SK-N-MC (cell line): ENCODE measurements at places on chromosomes 1 and 21.
A peak's percentile ranks its signal among the peaks of the same experiment; 100 is the strongest.

DNA sequence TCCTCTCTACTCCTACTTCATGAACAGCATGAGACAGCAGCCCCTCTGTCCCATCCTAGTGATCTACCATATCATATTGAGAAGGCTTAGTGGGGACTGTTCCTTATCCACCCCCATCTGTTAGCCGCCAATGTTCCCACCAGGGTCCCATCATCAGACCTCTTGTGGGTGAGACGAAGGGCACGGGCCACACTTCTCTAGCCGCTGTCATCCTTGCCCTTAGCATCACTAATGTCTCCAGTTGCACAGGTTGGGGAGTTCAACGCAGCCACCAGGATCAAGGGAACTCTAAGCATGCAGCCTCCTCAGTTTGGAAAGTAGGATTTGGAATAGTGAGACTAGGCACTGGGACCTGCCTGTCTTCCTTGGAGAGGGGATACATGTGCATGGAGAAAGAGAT is 20.1 kb downstream of the INKA2 start:
- DNase-seq = no peak

- DNase-seq = no peak
Measured at GRCh38 chr21:15390049-15390448, 325.2 kb upstream of the NRIP1 start.

DNA sequence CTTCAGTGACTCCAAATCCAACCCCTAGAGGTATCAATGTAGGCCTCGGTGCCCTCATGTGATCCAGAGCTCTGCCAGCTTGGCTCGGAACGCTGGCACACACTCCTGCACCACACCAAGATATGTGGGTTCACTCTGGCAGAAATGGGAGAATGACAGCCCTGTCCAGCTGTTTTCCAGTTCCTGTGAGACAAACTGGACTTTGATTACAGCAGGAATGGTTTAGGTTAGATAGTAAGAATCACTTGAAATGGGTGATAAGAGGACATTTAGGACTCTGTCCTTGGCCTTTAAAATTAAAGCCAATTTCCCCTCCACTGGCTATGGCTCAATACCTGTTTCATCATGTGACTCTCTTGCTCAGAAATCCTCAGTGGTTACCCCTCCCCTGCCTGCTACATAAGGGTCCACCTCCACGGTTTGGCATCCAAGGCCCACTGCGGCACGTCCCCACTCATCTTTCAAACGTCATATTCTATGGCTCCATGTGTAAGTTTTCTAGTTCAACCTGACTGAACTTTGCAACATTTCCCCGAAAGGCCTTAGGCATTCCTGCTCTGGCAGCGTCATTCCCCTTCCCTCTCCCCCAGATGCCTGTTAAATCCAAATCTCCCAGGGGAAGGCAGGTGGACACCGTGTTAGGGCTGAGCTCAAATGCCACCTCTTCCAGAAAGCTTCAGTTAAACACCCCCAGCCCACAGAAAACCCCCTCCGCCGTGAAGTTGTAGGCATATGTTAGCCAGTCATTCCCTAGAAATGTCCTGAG is 44.7 kb downstream of the PLEKHA6 start:
- no peak for DNase-seq

- no peak for DNase-seq
Measured at GRCh38 chr1:82806133-82806532, 1005.4 kb downstream of the ADGRL2 start.

- DNase-seq = no peak
Measured at GRCh38 chr1:27887215-27888021, 15.1 kb downstream of the THEMIS2 start.

- DNase-seq = no peak
Measured at GRCh38 chr1:52321061-52321460, 44.9 kb downstream of the CC2D1B start.

GRCh38 chr1:9058465-9058864 is 11.0 kb downstream of the SLC2A5 start:
- no peak for DNase-seq

GRCh38 chr1:245475126-245475525 is 320.3 kb downstream of the KIF26B start:
- DNase-seq = no peak

DNA sequence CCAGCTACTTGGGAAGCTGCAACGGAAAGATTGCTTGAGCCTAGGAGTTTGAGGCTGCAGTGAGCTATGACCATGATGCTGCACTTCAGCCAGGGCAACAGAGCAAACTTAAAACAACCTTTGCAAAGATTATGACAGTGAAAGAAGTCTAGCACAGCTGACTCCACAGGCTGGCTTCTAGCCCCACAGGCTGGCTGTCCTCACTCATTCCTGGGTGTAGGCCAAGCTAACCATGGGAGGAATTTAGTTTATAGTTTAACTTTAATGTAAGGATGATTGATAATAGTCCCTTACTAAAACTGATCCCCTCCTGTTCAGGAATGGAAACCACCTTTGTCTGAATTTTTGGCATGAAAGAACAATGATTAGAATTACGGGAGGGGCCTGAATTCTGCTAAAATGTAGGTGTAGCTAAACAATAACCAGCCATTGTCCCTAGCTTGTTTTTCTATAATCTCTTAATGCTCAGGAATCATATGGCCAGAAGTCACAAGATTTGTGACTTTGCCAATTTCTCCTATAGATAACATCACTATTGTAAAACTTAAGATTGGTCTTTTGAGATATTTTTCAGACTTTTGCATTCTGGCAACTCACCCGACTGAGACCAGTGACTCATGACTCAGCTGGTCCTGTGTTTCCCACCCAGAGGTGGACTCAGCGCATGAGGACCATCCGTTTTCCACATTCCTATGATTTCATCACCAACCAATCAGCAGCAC is 28.1 kb upstream of the SGIP1 start:
- DNase-seq = no peak

DNA sequence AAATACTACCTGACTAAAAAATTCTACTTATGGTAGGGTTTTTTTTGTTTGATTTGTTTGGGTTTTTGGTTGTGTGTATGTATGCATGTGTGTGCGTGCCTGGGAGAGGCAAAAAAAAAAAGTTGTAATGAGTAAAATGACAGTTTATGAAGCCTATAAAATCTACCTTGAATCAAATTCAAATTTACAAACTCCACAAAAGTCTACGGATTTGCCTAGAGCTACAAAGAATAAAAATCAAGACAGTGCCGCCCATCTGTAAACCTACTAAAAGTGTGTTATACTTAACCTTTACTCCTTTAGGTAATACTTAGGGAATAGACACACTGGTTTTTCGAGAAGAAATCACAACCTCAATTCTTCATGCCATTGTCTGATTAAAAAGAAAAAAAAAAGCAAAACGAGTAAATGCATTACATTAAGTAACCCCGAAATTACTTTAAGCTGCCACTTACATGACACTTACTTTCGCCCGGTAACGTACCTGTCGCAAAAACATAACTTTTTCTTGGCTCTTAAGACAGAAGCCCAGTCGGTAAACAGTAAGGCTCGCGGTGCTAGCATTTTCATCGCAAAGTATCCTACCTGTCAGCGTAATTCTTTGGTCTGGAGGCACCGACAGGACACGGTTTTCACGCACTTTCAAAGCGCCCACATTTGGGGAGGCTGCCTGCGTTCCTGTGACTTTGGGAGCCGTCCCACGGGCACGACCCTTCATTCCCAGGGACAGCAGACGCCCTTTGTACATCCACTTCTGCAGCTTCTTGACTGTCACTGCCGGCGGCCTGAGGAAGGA is 951 bp downstream of the SYDE2 start:
- no peak for DNase-seq

DNA sequence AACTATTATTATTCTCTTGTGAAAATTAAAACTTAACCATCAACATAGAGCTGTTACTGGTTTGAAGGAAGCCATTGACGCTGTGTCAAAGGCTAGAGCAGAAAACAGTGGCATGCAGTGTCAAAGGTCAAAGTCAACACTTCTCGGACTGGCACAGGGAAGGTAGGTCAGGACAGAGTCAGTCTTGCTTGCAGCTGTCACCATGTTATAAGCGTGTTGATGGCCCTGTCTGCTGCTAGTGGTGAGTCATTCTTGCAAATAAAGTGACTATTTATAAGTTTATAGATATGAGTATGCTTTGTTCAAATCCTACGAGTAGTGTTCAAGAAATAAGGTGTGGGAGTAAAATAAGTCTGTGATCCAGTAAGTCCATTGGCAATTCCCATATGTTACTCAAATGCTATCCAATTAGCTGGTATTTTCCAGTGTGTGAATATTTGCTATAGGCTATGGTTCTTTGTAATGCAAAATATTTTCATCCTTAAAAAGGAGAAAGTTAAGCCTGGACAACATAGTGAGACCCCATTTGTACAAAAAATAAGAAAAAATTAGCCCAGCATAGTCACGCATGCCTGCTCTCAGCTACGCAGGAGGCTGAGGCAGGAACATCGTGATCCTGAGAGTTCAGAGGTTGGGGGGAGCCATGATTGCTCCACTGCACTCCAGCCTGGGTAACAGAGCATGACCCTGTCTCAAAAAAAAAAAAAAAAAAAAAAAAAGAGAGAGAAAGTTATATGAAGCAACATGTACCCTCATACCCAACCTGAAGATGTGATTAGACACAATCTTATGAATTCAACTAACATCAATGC is 26.3 kb upstream of the TINAGL1 start:
- DNase-seq = no peak

- DNase-seq = no peak
Measured at GRCh38 chr1:228170666-228171065, 5.1 kb downstream of the IBA57 start.

DNA sequence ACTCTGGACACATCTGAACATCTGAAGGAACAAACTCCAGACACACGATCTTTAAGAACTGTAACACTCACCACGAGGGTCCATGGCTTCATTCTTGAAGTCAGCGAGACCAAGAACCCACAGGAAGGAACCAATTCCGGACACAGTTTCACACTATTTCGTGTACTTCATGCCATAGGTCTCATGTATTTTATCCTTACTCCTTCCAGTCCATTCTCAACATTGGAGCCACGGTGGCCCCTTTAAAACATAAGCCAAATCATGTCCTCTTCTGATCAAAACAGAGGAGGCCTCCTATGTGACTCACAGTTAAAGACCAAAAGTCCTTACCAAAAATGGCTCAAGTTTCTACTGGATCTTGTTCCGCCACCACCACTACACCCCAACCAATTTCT is 29.8 kb upstream of the RCOR3 start:
- no peak for DNase-seq

GRCh38 chr1:202172015-202172355 is 11.6 kb upstream of the PTPN7 start:
- no peak for DNase-seq

DNA sequence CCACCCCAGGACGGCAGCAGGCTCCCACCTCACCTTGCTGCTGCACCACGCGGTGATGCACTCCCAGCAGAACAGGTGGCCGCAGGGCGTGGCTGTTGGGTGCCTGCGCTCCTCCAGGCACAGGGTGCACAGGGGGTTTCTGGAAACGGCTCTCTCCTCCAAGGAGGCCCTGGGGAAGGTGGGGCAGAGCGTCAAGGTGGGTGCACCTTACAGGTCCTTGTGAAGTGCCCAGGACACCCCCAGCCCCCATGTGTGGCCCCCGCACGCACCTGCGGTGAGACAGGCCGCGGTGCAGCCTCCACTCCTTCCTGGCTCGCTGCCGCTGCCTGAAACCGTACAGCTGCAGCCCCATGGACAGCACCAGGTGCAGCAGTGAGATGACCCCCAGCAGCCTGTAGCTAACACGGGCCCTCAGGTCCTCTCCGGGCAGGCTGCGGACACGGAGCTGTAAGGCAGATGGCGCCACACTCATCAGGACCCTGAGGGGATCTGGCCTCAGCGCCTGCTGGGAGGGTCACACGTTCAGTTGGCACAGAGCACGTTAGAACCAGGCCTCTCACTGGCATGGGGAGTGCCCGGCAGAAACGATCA is 5.8 kb downstream of the PEX10 start:
- no peak for DNase-seq

- no peak for DNase-seq
Measured at GRCh38 chr1:82387012-82387366, 586.3 kb downstream of the ADGRL2 start.

DNA sequence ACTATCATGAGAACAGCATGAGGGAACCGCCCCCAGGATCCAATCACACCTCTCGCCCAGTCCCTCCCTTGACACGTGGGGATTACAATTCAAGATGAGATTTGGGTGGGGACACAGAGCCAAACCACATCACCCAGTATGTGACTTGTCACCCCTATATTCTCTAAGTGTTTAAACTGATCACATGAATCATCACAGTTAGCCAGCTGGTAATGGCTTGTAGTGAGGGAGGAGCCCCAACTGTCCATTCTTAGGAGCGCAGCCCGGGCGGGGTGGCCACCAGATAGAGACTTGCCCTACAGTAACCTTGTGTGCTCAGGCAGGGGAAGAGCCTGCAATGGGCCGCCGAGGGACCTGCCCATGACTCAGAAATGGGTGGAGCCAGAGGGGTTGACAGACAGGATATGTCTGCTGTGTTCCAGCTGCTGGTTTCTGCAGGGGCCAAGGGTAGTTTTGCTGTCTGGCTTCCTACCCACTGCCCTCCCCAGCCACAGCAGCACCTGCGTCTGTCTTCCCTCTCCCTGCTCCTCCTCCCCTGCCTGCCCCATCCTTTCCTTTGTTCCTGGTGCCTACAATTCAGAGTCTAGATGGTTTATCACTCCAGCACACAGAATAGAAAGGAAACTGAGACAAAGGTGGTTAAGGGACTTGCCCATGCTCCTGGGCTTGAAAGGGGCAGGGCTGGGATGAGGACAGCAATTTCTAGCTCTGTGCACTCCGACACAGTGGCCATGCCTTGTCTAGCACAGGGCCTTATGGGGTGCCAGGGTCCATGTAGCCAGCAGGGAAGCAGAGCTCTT is 9.2 kb downstream of the ABCG1 start:
- no peak for DNase-seq

DNA sequence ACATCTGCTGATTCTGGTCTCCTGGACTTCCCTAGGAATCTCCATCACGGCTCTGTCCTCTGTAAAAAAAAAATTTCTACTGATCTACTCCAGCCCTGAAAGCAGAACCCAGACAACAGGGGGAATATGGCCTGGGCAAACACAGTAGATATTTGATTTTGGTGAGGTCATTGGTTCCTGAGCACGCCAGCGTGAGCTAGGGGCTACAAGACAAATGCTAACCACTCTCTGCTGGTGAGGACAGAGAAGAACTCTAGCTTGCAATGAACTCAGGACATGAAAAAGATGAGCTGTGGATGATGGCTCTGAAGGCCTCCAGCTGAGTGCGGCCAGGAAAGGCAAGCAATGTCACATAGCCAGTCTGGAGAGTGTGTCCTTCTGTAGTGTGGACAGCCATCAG is 17.2 kb upstream of the FYB2 start:
- DNase-seq = no peak

GRCh38 chr1:232868793-232869491 is 63.7 kb downstream of the MAP10 start:
- DNase-seq = no peak

GRCh38 chr21:28974531-28975227 is 18.0 kb downstream of the LTN1 start:
- no peak for DNase-seq

GRCh38 chr1:111930356-111930755 is 59.1 kb downstream of the KCND3 start:
- no peak for DNase-seq

- peak; percentile 30 for DNase-seq
Measured at GRCh38 chr1:20521960-20522861, 14.3 kb upstream of the MUL1 start.

GRCh38 chr1:66357478-66358197 is 176.3 kb upstream of the SGIP1 start:
- no peak for DNase-seq

GRCh38 chr1:199335496-199335895 is 692.0 kb upstream of the NR5A2 start:
- DNase-seq = no peak
